ENCODE measurements at places on chromosomes 1 and 21.

- DNase-seq, result no peak
Observed at GRCh38 chr1:11807133-11807532, 1.1 kb downstream of the CLCN6 start.

- DNase-seq, result no peak
Observed at GRCh38 chr1:86502721-86503405, 34.1 kb downstream of the CLCA1 start.

DNA sequence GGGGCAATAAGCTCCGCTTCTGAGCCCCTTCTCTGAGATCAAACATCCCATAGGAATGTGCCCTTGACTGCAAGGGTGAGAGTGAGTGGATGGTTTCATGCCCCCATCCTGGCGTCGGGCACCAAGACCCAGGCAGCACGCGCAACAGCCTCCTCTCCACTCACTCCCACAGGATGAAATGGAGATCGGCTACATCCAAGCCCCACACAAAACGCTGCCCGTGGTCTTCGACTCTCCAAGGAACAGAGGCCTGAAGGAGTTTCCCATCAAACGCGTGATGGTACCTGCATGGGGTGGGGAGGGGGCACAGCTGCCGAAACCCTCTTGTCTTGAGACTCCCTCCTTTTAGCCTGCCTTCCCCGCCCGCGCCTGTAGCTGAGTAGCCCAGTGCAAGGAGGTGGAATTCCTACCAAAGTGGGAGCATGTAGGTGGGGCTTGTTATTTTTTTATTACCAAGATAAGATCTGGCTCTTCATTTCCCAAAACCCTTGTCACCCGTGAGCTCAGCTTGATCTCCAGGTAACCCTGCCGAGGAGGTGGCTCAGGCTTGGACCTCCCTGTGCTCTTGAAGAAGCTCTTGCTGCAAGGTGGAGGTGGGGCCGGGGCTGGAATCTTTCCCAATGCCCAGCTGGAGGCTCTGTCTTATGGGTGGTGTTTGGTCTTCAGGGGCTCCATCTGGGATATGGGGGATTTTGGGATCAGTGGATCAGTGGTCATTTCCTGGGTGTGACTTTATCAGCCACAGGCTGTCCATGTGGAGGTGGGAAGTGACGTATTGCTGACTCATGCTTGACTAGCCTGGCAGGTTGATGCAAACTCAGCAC is 24.0 kb upstream of the PADI6 start:
- DNase-seq, result no peak

DNA sequence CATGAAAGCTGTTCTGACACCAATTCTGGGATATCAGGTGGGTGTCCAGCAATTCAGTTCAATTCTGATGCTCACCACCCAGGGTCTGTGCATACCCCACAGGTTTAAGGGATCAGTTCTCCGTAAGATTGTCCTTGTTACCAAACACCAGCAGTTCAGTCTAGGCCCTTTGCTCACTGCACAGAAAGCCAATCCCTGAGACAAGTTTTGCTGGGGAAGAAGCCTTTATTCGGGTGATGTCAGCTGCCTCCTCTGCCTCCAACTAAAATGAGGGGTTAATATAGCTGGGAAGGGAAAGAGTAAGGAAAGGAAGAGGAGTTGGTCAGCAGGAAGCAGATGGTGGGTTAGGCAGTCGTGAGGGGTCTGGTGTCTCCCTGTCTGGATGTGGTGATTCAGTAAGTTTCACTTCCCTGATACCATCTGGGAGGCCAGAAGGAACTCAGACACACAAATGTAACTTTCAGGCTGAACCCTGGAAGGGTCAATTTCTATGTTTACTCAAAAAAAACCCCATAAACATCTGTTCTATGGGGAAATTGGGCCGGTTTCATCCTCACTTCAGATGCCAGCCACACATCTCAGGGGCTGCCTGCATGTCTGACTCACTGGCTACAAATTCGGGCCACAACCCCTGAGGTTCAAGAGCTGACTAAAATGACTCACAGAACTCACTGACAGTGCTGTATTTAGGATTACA is 83.3 kb upstream of the PGBD5 start:
- no peak for DNase-seq

DNA sequence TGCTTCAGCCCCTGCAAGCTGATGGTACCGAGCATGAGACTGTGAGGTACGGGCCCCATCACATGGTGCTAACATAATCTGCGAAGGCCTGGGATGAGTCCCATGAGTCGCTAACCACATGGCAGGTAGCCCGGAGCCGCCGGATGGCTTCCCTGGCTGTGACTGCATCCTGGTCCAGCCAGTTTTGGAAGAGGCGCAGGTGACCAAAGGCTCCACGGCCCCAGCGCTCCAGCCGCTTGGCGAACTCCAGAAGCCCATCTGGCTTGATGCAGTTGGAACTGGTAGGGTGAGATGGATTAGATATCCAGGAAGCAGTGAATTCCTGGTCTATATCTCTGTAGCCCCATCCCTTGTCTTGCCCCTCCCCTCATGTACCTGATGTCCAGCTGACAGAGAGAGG is 24.6 kb downstream of the LRRC41 start:
- no peak for DNase-seq

DNA sequence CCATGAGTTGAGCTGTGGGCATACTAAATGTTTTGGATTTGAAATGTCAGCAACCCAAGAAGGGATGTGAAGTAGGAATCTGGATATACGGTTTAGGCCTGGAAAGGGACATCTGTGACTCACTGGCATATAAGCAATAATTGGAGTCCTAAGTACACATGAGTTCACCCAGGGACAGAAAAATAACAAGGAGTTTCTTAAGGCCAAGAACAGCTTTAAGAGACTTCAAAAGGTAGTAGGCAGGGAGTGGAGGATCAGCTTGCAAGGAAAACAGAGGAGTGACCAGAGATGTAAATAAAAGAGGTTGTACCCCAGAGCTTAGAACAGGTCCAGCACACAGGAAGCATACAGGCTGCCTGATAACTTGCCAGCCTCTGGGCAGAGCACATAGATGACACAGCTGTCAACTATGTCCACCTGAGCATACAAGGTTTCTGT is 28.1 kb downstream of the TMEM50B start:
- no peak for DNase-seq

GRCh38 chr1:81044708-81045107 is 756.0 kb upstream of the ADGRL2 start:
- no peak for DNase-seq

DNA sequence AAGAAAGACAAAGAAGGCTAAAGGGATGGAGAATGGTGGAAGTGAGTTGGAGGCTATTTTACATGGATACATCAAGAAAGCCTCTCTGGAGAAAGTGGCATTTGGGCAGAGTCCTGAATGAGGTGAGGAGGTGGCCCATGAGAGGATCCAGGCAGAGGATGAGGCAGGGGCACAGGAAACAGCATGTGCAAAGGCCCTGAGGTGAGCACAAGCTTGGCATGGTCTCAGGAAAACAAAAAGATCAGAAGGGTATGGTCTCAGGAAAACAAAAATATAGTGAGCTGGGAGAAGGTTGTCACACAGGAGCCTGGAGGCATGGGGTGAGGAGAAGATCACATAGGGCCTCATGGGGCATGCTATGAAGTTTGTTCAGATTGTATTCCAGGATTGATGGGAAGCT is 62.1 kb upstream of the F3 start:
- no peak for DNase-seq

DNA sequence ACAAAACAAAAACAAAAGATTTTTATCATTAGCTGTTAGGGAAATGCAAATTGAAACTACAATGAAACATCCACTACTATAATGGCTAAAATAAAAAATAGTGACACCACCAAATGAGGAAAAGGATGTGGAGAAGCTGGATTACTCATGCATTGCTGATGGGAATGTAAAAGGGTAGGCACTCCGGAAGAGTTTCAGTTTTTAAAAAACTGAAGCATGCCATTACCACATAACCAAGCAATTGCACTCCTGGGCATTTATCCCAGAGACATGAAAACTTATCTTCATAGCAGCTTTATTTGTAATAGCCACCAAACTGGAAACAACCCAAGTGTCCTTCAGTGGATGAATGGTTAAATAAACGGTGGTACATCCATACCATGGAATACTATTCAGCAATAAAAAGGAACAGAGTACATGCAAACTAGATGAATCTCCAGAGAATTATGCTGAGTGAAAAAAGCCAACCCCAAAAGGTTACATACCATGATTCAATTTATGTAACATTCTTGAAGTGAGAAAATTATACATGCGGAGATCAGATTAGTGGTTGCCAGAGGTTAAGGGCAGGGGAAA is 14.5 kb upstream of the CFAP298 start:
- DNase-seq, result no peak

DNA sequence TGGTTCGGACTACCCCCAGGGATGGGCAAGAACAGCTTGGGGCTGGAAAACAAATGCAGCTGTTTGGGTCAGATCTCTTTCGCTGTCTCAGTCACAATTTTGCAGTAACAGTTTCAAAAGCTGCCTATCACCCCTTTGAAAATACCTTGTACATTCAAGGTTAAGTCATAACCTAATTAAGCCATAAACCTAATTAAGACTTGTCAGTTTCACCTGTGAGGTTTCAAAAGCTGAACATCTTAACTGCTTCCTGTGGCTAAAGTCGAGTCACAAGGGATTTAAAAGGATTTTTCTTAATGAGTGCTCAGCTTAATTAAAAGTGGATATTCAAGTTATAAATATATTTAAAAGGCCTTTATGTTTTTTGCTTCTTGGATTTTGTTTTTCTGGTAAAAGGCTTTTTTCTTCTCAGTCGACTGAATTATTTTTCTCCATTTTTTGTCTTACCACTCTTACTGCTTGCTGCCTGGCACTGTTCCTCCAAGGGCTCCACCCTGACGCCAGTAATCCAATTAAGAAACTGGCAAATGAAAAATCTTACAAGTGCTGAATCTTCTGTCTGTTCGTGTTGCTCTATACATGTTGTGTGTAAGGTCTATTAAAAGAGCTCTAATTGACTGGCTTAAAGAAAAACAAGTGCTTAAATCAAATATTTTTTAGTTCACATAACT is 31.3 kb downstream of the CBR1 start:
- DNase-seq, result no peak

- DNase-seq, result no peak
Observed at GRCh38 chr1:200409203-200409760, 554 bp downstream of the ZNF281 start.

- no peak for DNase-seq
Observed at GRCh38 chr1:37064039-37064438, 29.7 kb upstream of the GRIK3 start.

DNA sequence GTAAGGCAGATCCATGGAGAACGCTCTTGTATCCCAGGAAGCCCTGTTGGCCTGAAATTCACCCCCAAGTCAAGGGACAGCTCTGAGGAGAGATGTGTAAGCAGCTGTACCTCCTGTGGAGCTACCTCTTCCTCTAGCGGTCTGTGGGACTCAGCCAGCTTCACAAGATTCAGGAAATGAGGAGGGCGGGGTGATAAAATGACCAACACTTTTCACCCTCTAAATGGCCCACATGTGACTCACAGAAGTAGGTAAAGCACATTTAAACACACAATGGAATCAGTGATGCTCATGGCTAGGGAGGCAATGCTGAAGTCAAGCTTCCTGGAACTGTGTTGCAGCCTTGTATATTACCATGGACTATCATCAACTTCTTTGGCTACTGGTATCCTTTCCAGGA is at the start of gene SH2D1B:
Gene SH2D1B (minus strand): TSS at position 135 of the 400 bp plus-strand sequence. CDS start 120 bp downstream, at position 15.
- no peak for DNase-seq

DNA sequence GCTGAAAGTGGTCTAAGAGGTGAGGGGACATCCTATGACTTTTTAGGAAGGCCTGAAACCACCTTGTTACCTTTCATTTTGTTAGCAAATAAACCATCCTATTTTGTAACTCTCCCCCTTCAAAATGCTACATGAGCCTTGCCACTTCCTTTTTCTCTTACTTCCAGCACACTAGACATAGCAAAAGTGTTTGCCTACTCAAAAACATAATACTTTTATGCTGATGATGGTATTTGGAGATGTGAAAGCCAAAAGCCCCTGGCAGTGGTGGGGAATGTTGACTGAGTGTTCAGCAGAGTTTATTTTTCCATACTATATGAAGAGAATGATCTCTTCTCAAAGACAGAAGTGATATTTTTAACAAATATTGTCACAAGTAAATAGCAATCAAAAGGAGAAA is 134.2 kb downstream of the EDEM3 start:
- DNase-seq, result no peak

DNA sequence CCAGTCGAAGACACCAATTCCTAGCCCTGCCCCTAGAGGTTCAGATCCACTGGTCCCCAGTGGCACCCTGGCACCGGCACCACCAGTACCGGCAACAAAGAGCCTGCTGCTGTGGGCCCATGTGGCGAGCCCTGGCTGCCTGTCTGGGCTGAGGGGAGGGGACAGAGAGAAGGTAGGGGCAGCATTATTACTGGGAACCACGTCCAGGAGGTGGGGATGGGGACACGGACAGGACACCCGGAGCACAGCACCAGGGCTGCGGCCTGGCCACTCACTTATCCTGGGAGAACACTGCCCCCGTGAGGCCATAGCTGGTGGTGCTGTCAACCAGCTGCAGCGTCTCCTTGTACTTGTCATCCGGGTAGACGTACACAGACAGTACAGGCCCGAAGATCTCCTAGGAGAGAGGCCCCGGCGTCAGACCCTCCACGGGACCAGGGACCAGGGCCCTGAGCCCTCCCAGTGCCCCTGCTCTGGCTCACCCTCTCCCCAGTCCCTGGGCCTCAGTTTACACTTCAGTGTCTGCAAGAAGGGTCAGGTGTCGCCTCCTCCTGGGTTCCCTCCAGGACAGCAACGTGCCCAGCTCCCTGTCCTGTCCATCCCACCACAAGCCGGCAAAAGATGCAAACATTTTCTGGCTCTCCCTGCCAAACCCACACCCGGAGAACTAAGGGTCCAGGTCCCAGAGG is 15.8 kb upstream of the TAS1R2 start:
- DNase-seq, result no peak

DNA sequence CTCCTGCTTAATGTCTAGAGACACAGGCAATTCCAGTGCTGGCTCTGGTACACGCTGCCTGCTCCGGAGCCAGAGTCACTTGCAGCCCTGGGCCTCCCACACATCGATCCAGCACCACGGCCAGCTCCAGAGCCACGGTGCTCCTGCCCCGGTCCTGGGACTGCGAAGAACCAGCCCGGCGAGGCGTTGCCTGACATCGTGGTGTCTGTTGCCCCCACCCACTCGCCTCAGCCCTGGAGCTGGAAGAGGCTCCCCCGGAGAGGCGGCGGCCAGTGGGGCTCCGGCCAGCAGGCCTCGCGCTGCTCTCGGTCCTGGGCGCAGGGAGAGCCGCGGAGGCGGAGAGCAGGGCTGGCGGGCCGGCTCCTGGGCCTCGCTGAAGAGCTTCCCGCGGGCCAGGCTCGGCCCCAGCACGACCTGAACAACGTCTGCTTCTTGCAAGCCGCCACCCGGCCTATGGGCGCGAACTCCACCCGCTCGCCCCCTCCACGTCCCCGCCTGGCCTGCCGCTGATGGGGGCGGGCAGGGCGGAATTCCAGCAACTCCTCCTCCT is 364.8 kb downstream of the CEP170 start:
- no peak for DNase-seq

DNA sequence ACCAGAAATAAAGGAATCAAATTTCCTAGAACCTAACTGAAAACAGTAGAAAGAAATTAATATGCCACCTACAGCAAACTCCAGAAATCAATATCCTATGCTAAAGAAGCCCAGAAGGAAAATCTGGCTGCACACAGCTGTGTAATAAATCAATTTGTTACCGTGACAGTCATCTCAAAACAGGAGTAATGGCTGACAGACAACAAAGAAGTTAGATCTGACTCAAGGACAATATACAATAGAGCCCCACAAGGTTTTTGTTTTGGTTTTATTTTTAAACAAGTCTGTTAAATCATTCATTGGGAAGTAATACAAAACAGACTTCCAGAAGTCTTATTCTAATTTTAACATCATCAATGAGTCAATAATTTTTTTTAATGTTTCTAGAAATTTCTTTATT is 168.4 kb downstream of the RERE start:
- no peak for DNase-seq

GRCh38 chr1:196412326-196412725 is 195.9 kb downstream of the KCNT2 start:
- no peak for DNase-seq

GRCh38 chr1:81693316-81693715 is 107.4 kb upstream of the ADGRL2 start:
- DNase-seq, result no peak
